ENCODE measurements at places on chromosomes 16 and 17. TPM values are rescaled to one million over a fixed set of nuclear protein-coding genes. Genes with fewer than 3 reads are reported as not detected.

- DNase-seq, result no peak
Observed at GRCh38 chr17:8741366-8741765, 3.3 kb downstream of the CCDC42 start.

DNA sequence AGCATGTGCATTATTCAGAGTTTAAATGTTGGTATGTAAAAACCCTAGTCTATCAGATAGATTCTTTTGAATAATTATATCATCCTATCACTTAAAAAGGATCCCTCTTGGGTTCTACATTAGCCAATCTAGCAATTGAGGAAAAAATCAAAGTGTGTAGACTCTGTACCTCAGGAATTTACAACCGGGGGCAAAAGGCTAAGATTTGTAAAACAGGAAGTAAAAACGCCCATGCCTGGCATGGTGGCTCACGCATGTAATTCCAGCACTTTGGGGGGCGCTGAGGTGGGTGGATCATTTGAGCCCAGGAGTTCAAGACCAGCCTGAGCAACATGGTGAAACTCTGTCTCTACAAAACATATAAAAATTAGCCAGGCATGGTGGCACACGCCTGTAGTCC is 58.6 kb downstream of the SLC6A4 start:
- no peak for DNase-seq

DNA sequence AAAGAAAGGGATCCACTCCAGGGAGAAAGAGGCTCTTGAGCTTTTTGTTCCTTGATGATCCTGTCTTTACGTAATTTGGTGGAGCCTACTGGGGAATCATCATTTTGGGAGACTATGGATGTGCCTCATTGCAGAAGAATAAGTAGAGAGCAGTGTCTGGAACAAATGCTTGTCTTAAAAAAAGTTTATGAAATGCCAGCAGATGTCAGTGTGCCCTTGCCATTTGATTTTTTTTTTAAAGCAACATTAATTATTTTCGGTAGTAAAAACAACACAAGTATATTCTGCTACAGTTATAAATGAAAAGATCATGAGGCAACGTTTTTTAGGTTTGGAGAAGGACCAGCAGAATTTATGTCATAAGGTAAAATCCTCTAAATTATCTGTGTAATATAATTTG is 934.8 kb upstream of the EEF2KMT start:
- DNase-seq, result no peak

HS3ST3B1 gene
- total RNA-seq, result 2.7 TPM

All from upper lobe of right lung (tissue), 1 donor.